Naive thymus-derived CD4-positive, alpha-beta T cell (primary cell): ENCODE measurements at places on chromosomes 2 and 18. TPM values are rescaled to one million over a fixed set of nuclear protein-coding genes. Genes with fewer than 3 reads are reported as not detected.
A peak's percentile ranks its signal among the peaks of the same experiment; 100 is the strongest.

- peak within 1 kb of the TSS; percentile 89 for H3K4me3 ChIP-seq
- peaks cover 44% of the 10 kb centered on the region for H3K4me1 ChIP-seq
- H3K27ac ChIP-seq = peak within 1 kb of the TSS; percentile 90
- H3K36me3 ChIP-seq = no peaks in the 10 kb centered on the region
- H3K27me3 ChIP-seq = no peaks in the 10 kb centered on the region
Measured at GRCh38 chr18:75210274-75211001, at the start of gene TSHZ1. Gene TSHZ1, plus strand, starts transcription at chr18:75210797. Its CDS starts 1,080 bp downstream, at chr18:75211877.

DNA sequence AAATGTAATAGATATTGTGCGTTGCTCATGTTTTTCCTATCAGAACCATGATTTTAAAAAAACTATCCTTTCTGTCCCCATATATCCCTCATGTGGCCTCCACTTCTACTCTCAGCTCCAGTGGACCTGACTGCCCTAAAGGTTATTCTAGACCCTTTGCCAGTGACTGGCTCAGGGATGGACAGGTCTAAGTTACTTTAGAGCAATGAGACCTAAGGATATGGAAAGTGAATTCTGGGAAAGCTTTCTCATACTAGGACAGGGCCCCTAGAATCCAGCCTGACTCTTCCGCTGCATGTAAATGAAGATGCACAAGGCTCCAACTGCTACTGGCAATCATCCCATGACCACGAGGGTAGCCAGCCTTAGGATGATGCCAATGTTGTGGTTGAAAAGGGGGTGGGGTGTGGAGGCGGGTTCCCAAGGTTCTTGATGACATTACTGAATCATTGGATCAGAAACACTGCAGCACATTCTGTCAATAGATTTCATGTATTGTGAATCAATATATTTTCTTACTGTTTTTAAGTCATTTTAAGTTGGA, 21.3 kb downstream of the C2orf69 start:
- H3K27ac ChIP-seq = no peak overlapping the region
- no peak for DNase-seq
- no peaks in the 10 kb centered on the region for H3K4me1 ChIP-seq
- peaks cover 25% of the 10 kb centered on the region for H3K36me3 ChIP-seq
- H3K4me3 ChIP-seq = no peak overlapping the region
- no peaks in the 10 kb centered on the region for H3K27me3 ChIP-seq

DNA sequence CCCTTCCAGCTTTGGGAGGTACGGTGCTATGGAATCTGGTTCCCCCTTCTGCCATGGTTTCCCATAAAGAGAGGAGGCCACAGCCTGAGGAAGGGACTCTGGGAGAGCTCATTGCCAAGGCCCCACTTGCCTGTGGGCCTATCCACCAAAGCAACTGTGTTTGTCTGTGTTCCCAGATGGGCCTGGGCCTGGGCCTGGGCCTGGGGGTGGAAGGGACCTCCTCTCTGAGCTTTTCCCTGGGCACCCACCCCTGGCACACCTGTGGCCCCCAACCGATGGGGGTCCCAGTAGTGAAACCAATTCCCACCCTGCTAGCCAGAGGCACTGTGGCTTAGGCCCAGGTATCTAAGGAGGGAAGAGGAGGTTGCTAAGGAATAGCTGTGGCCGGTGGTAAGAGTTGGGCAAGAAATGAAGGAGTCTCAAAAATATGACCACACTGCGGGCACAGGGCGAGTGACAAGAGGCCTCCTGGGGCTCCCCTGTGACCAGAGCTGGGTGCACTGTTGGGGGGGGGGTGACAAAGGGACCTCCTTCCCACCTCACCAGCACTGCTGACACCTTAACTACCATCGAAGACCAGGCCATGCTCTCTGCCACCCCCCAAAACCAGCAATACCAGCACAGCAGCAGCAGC, 4.9 kb upstream of the DUSP2 start:
- no peak for DNase-seq
- no peaks in the 10 kb centered on the region for H3K36me3 ChIP-seq
- H3K27me3 ChIP-seq = no peaks in the 10 kb centered on the region

DNA sequence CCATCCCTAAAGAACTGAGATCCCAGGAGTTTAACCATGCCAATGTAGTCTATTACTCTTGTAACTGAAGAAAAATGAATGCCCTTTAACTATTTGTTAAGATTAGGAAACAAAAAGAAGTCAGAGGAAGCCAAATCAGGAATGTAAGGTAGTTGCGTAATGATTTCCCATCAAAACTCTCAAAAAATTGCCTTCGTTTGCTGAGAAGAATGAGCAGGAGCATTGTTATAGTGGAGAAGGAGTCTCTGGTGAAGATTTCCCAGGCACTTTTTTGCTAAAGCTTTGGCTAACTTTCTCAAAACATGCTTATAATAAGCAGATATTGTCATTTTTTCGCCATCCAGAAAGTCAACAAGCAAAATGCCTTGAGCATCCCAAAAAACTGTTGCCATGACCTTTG, 224.0 kb upstream of the SIX2 start:
- no peak overlapping the region for H3K4me3 ChIP-seq
- H3K27ac ChIP-seq = no peak overlapping the region
- no peaks in the 10 kb centered on the region for H3K4me1 ChIP-seq

GRCh38 chr2:26355038-26355995, 8.7 kb upstream of the ADGRF3 start:
- H3K27ac ChIP-seq = no peak overlapping the region
- H3K36me3 ChIP-seq = no peaks in the 10 kb centered on the region
- no peaks in the 10 kb centered on the region for H3K27me3 ChIP-seq
- no peaks in the 10 kb centered on the region for H3K4me1 ChIP-seq
- DNase-seq = no peak

DNA sequence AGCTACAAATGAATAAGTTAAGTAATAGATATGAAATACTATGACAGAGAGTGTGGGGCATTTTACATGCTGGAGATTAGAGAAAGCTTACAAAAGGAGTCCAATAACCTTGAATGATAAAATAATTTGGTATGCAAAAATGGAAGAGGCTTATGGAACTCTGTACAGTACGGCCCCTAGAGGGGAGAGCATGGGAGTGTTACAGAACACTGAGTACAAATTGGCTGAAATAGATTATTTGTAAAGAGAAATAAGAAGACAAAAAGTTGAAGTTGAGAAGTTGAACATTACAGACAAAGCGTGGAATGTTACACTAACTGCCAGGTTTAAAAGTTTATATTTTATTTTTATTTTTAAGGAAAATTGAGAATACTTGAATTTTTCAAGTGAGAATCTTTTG, 192.1 kb upstream of the DOK6 start:
- no peaks in the 10 kb centered on the region for H3K27me3 ChIP-seq
- H3K4me3 ChIP-seq = no peak overlapping the region
- no peak overlapping the region for H3K27ac ChIP-seq
- DNase-seq = no peak
- no peaks in the 10 kb centered on the region for H3K36me3 ChIP-seq

GRCh38 chr2:168613551-168613950, 157.5 kb downstream of the CERS6 start:
- H3K36me3 ChIP-seq = no peaks in the 10 kb centered on the region
- no peaks in the 10 kb centered on the region for H3K27me3 ChIP-seq
- no peak overlapping the region for H3K27ac ChIP-seq
- DNase-seq = no peak

DNA sequence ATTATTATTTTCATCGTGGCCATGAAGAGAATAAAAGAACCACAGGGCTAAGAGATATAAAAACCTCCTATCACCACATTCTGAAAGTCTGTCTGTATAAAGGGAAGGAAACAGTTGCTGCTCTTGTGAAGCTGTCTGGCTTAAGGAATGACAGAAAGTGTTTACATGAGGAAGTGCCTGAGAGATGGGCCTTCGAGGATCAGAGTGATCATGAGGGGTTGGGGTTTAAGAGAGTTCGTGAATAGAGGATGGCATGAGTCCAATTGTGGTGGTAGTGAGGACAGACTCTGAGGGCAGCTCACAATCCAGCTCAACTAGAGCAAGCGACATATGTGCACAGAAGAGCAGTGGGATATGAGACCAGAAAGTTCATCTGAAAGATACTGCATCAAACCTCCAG, 65.8 kb upstream of the PIEZO2 start:
- DNase-seq = no peak
- no peak overlapping the region for H3K4me3 ChIP-seq

- H3K27me3 ChIP-seq = no peaks in the 10 kb centered on the region
- no peak for DNase-seq
- no peaks in the 10 kb centered on the region for H3K36me3 ChIP-seq
Measured at GRCh38 chr2:80545420-80546210, 241.1 kb upstream of the LRRTM1 start.

DNA sequence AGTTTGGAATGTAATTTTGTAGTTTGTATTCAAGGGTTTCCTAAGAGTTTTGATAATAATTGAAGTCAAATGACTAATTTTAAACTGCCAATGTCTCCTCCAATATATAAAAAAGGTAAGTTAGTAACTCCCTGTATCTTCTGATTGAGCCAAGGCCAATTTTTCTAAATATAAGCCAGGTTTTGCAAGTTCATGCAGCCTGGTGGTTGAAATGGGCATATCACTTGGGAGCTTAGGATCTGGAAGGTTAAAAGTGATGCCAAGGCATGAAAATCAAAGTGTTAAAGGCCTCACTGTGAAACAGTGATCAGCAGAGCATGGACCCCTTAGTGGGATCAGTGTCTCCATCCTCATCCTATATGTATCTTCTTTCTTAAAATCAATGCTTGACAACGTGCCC, 60.5 kb downstream of the MERTK start:
- no peak overlapping the region for H3K4me3 ChIP-seq
- H3K4me1 ChIP-seq = no peaks in the 10 kb centered on the region
- H3K36me3 ChIP-seq = no peaks in the 10 kb centered on the region
- H3K27me3 ChIP-seq = no peaks in the 10 kb centered on the region
- H3K27ac ChIP-seq = no peak overlapping the region

GRCh38 chr2:240462707-240463273, 27.3 kb downstream of the GPC1 start:
- no peak overlapping the region for H3K4me3 ChIP-seq
- H3K4me1 ChIP-seq = no peaks in the 10 kb centered on the region

- H3K27me3 ChIP-seq = no peaks in the 10 kb centered on the region
- H3K4me3 ChIP-seq = no peak overlapping the region
- DNase-seq = no peak
- H3K36me3 ChIP-seq = no peaks in the 10 kb centered on the region
- H3K27ac ChIP-seq = no peak overlapping the region
Measured at GRCh38 chr18:39622431-39622830, 2056.8 kb upstream of the CELF4 start.

DNA sequence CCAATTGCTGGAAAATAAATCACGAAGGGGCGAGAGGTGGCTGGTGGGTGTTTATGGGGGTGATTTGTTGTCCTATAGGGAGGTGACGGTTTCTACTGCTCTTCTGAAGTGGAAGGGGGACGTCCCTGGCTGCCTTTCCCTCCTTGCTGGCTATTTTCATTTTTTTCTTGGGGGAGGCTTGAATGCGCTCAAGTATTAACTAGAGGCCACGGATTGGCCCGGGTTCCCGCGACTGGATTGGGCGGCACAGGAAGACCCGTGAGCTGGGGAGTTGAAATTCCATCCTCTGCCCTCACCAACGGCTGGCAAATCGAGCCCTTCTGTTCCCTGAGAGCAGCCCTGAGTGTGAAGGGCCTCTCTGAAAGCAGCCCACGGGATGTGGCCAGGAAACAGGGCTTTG, 176.5 kb upstream of the SPRED2 start:
- H3K4me1 ChIP-seq = no peaks in the 10 kb centered on the region
- no peak for DNase-seq
- no peaks in the 10 kb centered on the region for H3K27me3 ChIP-seq
- no peak overlapping the region for H3K27ac ChIP-seq

- H3K4me3 ChIP-seq = no peak overlapping the region
- H3K27ac ChIP-seq = no peak overlapping the region
- H3K4me1 ChIP-seq = no peaks in the 10 kb centered on the region
- no peaks in the 10 kb centered on the region for H3K36me3 ChIP-seq
- no peak for DNase-seq
Measured at GRCh38 chr2:146240391-146240790, 1604.4 kb upstream of the ACVR2A start.

DNA sequence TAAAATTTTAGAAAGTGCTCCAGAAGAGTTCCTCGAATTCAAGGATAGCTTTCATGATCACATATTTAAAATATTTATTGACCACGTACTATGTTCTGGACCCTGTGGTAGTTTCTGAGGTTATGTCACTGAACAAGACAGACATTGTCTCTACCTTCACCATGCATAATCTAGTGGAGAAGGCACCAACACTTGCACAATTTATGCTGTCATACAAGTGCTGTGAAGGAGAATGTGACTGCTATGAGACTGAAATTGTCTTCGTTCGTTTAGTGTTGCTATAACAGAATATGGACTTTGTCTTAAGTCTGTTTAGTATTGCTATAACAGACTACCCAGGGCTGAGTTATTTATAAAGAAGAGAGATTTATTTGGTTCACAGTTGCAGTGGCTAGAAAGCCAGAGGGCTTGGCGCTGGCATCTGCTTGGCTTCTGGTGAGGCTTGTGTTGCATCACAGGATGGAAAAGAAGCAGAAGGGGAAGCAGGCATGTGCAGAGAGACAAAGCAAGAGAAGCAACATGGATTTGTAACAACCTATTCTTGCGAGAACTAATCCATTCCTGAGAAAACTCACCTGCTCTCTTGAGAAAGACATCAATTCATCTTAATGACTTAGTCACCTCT, 50.0 kb upstream of the RFX8 start:
- no peaks in the 10 kb centered on the region for H3K27me3 ChIP-seq
- no peaks in the 10 kb centered on the region for H3K4me1 ChIP-seq
- no peaks in the 10 kb centered on the region for H3K36me3 ChIP-seq
- no peak overlapping the region for H3K27ac ChIP-seq
- no peak overlapping the region for H3K4me3 ChIP-seq

DNA sequence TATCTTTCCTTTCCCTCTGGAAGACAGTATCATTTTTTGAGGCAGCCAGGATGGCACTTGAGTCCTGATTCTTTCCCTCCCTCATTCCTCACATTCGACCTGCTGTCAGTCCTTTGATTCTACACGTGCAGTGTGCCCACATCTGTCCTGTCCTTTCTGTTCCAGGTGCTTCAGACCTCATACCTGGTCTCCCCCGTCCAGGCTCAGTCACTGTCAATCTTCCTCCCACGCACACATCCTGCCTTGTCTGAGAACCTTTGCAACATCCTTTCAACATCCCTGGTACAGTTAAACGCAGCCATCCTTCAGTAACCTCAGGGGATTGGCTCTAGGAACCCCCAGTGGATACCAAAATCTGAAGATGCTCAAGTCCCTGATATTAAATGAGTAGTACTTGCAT, 10.1 kb downstream of the BCL2 start:
- peak overlapping the region; percentile 62 for H3K27ac ChIP-seq
- no peaks in the 10 kb centered on the region for H3K27me3 ChIP-seq
- H3K4me3 ChIP-seq = peak overlapping the region; percentile 20
- H3K36me3 ChIP-seq = no peaks in the 10 kb centered on the region
- DNase-seq = no peak

GRCh38 chr2:216758256-216759155, 63.2 kb upstream of the IGFBP5 start:
- no peaks in the 10 kb centered on the region for H3K36me3 ChIP-seq
- no peaks in the 10 kb centered on the region for H3K27me3 ChIP-seq
- H3K4me3 ChIP-seq = no peak overlapping the region
- DNase-seq = no peak
- no peaks in the 10 kb centered on the region for H3K4me1 ChIP-seq

GRCh38 chr2:151922845-151923666, 94.8 kb upstream of the ARL5A start:
- H3K27ac ChIP-seq = no peak overlapping the region
- H3K27me3 ChIP-seq = no peaks in the 10 kb centered on the region
- H3K4me1 ChIP-seq = no peaks in the 10 kb centered on the region
- no peak overlapping the region for H3K4me3 ChIP-seq

Gene LAPTM4A
- total RNA-seq = 44.1 TPM

Gene ATOH8
- total RNA-seq = not detected

Gene STAM2
- total RNA-seq = 20.0 TPM

Gene REG3A
- not detected for total RNA-seq

Gene ZBTB7C
- not detected for total RNA-seq

Gene INPP5D
- total RNA-seq = 159 TPM

Gene C2orf78
- not detected for total RNA-seq

Gene KIF5C
- total RNA-seq = 9.2 TPM

Gene C2orf81
- 10.5 TPM for total RNA-seq

Gene SIX2
- not detected for total RNA-seq

Gene SLC5A7
- not detected for total RNA-seq

Gene FBXO48
- 5.3 TPM for total RNA-seq
